Breast epithelium (tissue), 4 donors: ENCODE measurements at places on chromosomes 5 and 9. TPM values are rescaled to one million over a fixed set of nuclear protein-coding genes. Genes with fewer than 3 reads are reported as not detected.

DNA sequence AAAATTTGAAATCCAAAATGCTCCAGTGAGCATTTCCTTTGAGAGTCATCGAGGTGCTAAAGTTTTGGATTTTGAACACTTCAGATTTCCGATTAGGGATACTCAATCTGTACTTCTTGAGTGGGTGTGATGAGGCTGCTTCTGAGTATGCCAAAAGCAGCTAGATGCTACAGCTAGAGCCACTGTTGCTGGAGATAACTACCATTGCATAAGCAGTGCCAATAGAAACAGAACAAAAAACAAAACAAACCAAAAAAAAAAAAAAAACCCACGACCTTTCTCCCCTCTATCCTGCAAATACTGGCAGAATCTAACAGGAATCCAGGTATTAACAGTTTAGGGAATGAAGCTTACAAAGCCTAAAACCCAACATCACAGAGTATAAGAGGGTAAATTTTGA, 43.5 kb downstream of the PKD2L2 start:
- no peak for DNase-seq
- no peak overlapping the region for H3K4me3 ChIP-seq
- no peaks in the 10 kb centered on the region for H3K4me1 ChIP-seq

DNA sequence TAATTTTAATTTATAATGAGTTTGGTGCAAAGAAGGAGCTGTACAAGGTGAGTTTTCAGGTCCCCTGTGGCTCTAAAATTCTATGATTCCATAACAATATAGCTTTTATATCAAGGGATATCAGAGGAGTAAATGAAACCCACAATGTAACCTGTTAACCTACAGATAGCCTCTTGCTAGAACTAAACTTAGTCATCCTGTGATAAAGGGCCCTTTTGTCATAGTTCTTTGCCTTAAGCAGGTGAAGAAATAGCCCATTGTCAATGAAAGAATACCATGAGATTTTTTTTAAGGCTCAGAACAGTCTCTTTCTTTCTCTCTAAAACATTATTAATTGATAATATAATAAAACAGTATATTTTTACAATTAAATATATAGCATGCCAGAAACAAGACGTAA, 127.8 kb downstream of the NFIB start:
- peak overlapping the region; percentile 26 for H3K27ac ChIP-seq
- DNase-seq = no peak
- no peaks in the 10 kb centered on the region for H3K36me3 ChIP-seq
- no peaks in the 10 kb centered on the region for H3K27me3 ChIP-seq

DNA sequence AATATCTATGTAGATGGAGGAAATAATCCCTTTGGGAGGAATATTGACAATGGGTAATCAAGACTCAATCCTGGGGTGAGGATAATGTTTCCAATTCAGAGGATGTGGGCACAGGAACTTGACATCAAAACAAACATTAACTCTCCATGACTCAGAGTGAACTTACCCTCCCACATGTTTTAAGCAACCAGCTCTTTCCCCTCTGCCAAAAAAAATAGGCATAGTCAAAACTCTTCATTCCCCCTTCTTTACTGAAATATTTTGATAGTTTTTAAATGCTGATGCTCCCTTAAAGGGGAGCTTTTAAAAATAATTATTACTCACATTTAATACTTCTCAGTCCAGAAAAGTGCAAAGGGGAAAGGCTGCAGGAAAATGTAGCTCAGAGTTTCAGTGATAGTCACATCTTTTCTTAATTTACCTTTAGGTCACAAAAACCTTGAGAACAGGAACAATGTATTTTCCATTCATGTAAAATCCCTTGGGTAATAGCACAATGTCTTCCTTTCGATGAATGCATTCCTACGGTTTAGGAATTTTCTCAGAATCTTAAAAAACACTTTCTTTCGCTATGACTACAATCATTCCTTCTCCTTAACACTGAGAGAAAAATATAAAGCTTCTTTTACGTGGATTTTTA, 298.4 kb upstream of the GRAMD2B start:
- no peak for DNase-seq
- no peak overlapping the region for H3K27ac ChIP-seq
- no peaks in the 10 kb centered on the region for H3K36me3 ChIP-seq
- H3K4me3 ChIP-seq = no peak overlapping the region

- no peak overlapping the region for H3K4me3 ChIP-seq
- H3K36me3 ChIP-seq = no peaks in the 10 kb centered on the region
- no peak overlapping the region for H3K27ac ChIP-seq
- no peaks in the 10 kb centered on the region for H3K27me3 ChIP-seq
- DNase-seq = peak; percentile 79
Measured at GRCh38 chr9:130107234-130107861, 53.6 kb downstream of the GPR107 start.

- no peak overlapping the region for H3K4me3 ChIP-seq
- no peaks in the 10 kb centered on the region for H3K27me3 ChIP-seq
- H3K36me3 ChIP-seq = peaks cover 8% of the 10 kb centered on the region
- peak; percentile 85 for DNase-seq
- peak overlapping the region; percentile 91 for H3K27ac ChIP-seq
Measured at GRCh38 chr5:126490167-126490940, 67.1 kb downstream of the GRAMD2B start.

GRCh38 chr9:110923601-110924000, 114.7 kb downstream of the LPAR1 start:
- no peak overlapping the region for H3K27ac ChIP-seq
- H3K4me3 ChIP-seq = no peak overlapping the region
- H3K4me1 ChIP-seq = no peaks in the 10 kb centered on the region
- H3K27me3 ChIP-seq = no peaks in the 10 kb centered on the region

DNA sequence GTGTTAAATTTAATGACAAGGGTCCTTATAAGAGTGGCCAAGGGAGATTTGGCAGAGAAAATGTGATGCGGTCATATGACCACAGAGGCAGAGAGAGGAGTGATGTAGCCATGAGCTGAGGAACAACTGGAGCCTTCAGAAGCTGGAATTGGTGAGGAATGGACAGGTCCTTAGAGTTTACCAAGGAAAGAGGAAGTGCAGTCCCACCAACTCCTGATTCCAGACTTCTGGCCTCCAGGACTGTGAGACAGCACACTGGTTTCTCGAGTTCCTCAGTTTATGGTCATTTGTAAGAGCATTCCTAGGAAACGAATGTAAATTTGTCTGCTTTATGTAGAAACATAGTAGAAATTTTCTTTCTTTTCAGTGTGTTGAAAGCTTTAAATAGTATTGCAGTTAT, 410.1 kb downstream of the CDH18 start:
- no peak overlapping the region for H3K27ac ChIP-seq
- DNase-seq = no peak
- H3K36me3 ChIP-seq = no peaks in the 10 kb centered on the region
- no peaks in the 10 kb centered on the region for H3K4me1 ChIP-seq
- H3K27me3 ChIP-seq = no peaks in the 10 kb centered on the region

DNA sequence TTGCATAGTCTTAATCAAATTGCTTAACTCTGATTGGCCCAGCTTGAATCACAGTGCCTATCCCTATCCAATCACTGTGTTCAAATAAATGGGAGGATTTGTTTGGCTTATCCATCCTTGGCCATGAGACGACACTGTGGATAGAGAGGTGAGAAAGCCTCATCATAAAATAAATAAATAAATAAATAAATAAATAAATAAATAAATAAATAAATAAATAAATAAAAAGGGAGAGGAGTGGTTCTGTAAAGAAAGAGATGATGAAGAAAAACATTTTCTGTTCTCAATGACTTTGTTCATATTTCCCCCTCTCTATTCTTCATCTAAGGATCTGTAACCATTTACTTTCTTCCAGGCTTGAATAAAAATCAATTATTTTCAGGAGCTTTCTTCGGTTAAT, 74.7 kb downstream of the PTPRD start:
- H3K36me3 ChIP-seq = no peaks in the 10 kb centered on the region
- no peak overlapping the region for H3K4me3 ChIP-seq
- DNase-seq = no peak
- H3K27me3 ChIP-seq = no peaks in the 10 kb centered on the region
- H3K27ac ChIP-seq = no peak overlapping the region

GRCh38 chr5:141954194-141954593, 3.8 kb downstream of the PCDH12 start:
- H3K27me3 ChIP-seq = no peaks in the 10 kb centered on the region
- no peaks in the 10 kb centered on the region for H3K4me1 ChIP-seq
- H3K27ac ChIP-seq = no peak overlapping the region
- no peaks in the 10 kb centered on the region for H3K36me3 ChIP-seq

- H3K4me1 ChIP-seq = no peaks in the 10 kb centered on the region
- DNase-seq = no peak
- H3K27ac ChIP-seq = no peak overlapping the region
Measured at GRCh38 chr9:137488327-137488653, 29.2 kb upstream of the NSMF start.

GRCh38 chr5:72209147-72210115, 102.2 kb downstream of the MAP1B start:
- no peaks in the 10 kb centered on the region for H3K27me3 ChIP-seq
- no peaks in the 10 kb centered on the region for H3K4me1 ChIP-seq
- no peak overlapping the region for H3K4me3 ChIP-seq
- peak; percentile 26 for DNase-seq
- H3K36me3 ChIP-seq = no peaks in the 10 kb centered on the region

DNA sequence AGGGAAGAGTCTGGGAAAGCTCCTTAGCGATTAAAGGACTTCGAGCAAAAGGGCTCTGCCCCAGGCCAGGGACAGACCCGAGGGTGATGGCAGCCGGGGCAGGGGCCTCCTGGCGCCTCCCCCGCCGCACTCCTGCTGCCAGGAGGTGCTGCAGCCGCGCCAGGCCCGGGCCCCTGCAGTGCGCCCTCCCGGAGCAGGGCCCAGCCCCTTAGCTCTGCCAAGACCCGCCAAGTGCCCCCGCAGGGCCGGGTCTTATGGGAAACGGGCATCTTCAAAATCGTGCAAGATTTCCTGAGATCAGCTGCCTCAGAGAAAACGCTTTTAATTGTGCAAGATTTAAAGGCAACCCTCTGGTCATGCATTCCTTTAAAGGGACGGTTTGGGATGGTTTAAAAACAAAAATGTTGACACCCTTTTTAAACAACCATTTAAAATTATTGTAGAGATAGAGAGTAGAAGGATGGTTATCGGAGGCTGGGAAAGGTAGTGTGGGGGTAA, 52.4 kb downstream of the CDC14B start:
- no peaks in the 10 kb centered on the region for H3K4me1 ChIP-seq
- peak overlapping the region; percentile 96 for H3K27ac ChIP-seq
- peak overlapping the region; percentile 86 for H3K4me3 ChIP-seq
- H3K36me3 ChIP-seq = no peaks in the 10 kb centered on the region
- no peak for DNase-seq

DNA sequence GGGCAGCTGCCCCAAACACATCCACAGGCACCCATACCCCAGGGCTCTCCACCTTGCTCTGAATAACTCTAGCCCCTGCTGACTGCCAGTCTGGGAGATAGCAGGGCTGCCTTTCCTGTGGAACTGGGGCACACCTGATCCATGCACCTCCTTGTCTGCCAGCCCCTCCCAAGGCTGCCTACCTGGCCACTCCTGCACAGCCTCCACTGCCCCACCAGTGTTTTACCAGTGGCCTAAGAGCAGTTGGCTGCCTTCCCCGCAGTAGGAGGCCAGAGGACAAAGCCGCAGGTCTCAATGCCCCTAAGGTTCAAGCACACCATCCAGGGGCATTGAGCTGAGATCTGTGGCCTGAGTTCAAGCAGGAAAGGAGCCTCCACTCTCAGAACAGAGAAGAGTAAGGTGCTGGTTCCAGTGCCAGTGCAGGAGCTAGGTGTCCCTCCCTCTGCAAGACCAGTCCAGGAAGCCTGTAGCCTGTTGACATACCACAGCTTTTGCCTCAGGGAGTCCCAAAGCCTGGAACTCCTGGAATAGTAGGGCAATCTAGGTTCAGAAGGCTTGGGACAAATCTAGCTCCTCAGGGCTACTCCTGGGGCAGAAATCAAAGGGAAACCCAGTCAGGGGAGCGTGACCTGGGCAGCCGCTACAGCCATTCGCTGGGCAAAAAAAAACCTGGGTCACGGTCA, 514.5 kb upstream of the PTGER4 start:
- no peak overlapping the region for H3K4me3 ChIP-seq
- H3K27ac ChIP-seq = no peak overlapping the region
- no peak for DNase-seq
- H3K27me3 ChIP-seq = no peaks in the 10 kb centered on the region

- no peaks in the 10 kb centered on the region for H3K27me3 ChIP-seq
- no peak overlapping the region for H3K4me3 ChIP-seq
- H3K4me1 ChIP-seq = no peaks in the 10 kb centered on the region
- peak overlapping the region; percentile 86 for H3K27ac ChIP-seq
- no peak for DNase-seq
Measured at GRCh38 chr9:131744171-131744719, 4.4 kb upstream of the RAPGEF1 start.

DNA sequence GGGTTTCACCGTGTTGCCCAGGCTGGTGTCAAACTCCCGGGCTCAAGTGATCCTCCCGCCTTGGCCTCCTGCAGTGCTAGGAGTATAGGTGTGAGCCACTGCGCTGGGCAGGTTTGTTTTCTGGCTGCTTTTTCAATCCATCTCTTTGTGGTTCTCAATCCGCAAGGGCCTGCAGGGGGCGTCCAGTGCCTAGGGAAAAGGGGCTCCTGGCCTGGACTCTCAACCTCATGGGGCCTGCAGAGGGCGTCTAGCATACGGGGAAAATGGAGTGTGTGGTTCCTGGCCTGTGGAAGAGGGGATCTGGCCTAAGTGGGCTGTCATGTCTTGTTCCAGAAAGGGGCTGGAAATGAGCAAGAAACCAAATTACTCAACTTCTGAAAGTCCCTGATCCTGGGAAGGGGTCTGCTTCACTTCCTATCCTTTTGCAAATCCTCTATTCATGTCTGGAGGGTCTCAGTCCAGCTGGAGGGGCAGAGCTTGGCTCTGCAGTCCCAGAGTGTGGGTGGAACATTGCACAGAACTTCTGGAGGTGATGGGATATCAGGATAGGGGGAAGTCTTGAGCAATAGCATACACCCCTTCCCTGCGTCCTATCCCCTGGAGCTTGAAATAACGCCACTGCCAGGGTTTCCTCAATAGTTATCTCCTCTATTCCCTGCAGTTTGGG, 12.7 kb upstream of the CCL27 start:
- H3K4me3 ChIP-seq = no peak overlapping the region
- H3K27me3 ChIP-seq = no peaks in the 10 kb centered on the region
- H3K27ac ChIP-seq = no peak overlapping the region
- DNase-seq = no peak

- no peak for DNase-seq
- H3K4me3 ChIP-seq = peak overlapping the region; percentile 76
Measured at GRCh38 chr5:159916841-159917761, 819 bp downstream of the ADRA1B start.

DNA sequence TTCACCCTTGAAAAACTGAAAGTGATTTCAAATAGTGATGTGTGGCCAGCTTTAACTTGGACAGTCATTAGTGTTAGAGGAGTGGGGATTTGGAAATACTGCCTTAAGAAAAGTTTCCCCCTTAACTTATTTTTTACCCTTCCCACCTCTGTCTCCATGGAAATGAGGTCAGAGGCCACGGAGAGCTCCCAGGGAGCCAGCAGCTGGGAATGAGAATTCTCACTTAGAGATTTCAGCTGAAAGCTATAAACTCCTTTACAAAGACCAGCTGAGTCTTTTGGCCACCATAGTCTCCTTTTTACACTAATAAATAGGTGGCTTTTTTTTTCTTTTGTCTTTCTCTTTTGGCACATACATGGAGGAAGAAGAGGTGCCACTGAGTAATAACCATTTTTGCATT, 45.7 kb upstream of the PIK3R1 start:
- no peaks in the 10 kb centered on the region for H3K4me1 ChIP-seq
- H3K36me3 ChIP-seq = no peaks in the 10 kb centered on the region
- no peak for DNase-seq
- H3K27me3 ChIP-seq = no peaks in the 10 kb centered on the region
- H3K4me3 ChIP-seq = no peak overlapping the region

Gene OR2Y1
- not detected for total RNA-seq

Gene ANKRD34B
- total RNA-seq = not detected

Gene NR5A1
- total RNA-seq = not detected

Gene WDR38
- total RNA-seq = not detected

Gene GABBR2
- not detected for total RNA-seq

Gene MYMK
- not detected for total RNA-seq

Gene CNTFR
- 11.3 TPM for total RNA-seq

Gene BNC2
- total RNA-seq = 15.8 TPM

Gene TMC1
- 0.16 TPM for total RNA-seq

Gene STOM
- 334 TPM for total RNA-seq

Gene CORO2A
- 1.4 TPM for total RNA-seq
